ENCODE measurements at places on chromosomes 12 and 14.

DNA sequence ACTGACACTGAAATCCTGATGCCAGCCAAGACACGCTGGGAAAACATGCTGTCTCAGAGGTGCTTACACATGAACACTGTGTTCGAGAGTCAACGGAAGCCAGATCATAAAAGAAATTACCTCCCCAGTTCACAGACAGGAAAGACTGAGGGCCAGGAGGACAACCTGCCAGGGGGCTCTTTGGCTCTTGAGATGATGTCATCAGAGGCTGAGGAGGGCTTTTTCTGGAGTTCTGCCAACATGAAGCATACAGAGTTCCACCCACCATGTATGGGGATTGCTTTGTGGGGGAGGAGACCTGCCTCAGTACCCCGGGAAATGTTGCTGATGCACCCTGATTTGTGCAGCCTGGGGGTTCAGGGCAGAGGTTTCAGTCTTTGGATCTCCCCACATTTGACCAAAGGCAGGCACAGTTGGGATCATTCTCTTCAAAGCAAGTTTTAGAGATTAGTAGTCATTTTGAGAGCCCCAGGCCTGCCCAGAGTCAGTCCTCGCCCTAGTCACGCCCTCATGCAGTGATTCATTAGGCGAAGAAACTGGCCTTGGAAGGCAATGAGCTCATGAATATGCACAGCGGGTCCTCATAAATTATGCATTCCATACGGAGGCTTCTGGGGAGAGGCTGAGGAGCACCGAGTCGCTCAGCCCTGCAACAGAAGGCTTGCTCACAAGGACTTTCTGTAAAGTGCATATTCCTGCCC, 34.9 kb upstream of the EML1 start:
- DNase-seq: no peak

DNA sequence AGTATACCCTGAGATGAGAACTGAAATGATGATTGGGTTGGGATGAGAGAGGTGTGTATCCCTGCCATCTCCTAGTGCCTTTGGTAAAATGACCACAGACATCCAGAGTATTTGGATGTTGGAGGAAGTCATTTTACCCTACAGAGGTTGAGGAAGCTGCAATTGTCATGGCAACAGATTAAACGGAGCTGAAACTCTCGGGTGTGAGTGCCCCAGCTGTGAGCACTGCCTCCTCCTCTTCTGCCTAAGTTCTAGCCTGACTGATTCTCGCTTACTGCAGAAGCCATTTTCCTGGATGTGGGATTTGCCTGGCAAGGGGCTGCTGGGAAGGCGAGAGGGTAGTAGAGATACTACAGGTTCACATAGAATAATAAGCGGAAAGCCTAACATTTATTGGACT, 10.3 kb upstream of the PPP4R4 start:
- DNase-seq: no peak

DNA sequence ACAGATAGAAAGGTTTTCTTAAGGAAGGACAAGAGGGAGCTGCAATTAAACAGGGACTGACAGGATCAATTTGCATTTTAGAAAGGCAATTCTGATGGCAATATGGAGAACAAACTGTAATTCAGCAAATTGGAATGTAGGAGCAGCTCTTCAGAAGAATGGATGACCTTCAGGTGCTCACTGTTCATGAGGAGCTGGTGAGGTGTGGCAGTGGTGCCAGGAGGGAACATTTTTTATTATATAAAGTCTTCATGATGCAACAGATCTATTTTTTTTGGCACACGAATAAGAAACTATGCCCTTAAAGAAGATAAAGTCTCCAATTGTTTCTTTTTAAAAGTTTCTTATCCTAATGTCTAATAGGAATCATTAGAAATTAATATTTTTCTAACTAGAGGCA, 151.7 kb downstream of the SLC38A4 start:
- no peak for DNase-seq

- DNase-seq: no peak
Observed at GRCh38 chr12:31967539-31967938, 8.3 kb downstream of the RESF1 start.

GRCh38 chr14:33118668-33119067, 180.0 kb downstream of the NPAS3 start:
- peak; percentile 71 for DNase-seq

DNA sequence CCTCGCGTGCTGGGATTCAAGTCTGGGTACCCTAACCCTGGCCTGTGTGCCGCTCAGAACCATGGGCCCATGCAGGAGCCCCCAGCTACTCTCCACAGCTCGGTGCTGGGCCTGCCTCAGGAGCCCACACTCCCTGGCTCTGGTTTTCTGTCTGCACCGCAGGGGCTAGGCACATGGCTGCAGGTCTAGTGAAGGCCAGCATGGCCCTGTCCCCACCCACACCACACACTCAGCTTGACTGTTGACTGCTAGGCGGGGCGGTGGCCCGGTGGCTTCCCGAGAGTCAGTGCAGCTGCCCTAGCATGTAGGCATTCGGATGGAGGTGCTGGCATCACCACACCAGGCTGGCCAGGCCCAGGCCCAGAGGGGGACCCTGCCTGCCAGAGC, 7.9 kb downstream of the INF2 start:
- DNase-seq: no peak

DNA sequence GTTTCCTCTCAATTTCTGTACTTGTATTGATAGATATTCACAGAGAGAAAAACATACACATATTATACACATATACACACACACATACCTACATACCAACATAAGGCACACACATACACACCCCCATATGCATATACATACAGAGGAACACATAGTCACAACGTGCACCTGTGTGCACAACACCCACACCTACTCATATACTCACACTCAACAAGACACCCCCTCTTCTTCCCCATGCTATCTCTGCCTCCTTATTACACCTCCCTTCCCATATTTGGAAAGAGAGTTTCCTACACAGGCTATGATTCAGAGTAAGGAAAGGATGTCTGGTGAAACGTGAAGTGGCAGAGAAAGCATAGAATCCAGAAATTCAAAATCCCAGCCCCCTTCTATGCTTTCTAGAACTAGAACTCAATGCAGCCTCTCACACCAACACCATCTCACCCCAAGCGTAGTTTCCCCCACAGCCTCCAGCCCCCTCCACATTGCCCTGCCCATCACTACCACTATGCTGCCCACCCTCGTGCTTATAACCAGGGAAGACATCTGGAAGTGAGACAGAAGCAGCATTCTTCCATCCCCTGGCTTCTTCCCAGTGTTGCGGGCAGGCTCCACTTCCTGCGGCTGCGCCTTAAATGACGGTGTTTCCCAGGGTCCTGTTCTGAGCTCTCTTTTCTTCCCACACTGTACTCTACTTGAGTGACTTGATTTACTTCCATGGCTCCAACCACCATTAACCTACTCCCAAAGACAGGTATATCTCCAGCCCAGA, 2.4 kb downstream of the RNASE8 start:
- DNase-seq: no peak

- no peak for DNase-seq
Observed at GRCh38 chr12:113594967-113595366, 123.3 kb upstream of the LHX5 start.

DNA sequence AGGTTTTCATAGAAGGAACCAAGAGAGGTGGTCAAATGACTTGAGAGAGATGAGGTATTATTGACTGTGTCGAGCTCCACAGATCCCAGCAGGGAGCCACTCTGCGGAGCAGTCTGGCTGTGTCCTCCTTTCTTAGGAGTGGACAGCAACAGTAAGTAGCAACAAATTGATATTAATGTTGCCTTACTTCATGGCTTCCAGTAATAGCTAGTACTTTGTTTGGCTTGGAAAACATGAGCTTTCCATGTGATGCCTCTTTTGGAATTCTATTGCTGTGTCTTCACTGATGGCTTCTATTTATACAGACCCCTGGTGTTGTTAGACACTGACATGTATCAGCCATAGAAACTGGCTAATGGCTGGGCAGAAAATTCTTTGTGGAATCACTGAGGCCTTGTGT, 531.2 kb upstream of the CCDC196 start:
- DNase-seq: no peak

DNA sequence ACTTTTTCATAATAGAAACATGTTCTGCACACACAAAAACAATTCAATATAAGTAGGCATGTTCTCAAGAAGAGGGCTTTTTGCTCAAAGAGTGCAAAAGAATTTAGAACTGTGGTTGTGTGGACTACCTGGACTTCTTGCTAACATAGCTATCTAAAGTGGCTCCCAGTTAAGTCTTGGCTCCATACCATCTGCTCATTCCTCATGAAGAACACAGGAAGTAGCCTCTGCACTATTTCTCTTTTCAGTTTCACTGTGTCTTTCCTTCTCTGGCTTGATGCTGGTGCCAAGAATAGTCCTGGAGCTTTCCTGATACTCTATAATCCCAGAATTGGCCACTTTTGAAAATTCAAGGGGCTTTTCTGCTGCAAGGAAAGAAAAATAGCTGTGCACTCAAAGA, 127.4 kb downstream of the CCER1 start:
- DNase-seq: no peak

GRCh38 chr14:68341411-68342212, 451.3 kb downstream of the ZFP36L1 start:
- no peak for DNase-seq

- no peak for DNase-seq
Observed at GRCh38 chr12:68630050-68630449, 19.4 kb downstream of the RAP1B start.

- no peak for DNase-seq
Observed at GRCh38 chr12:96497855-96498254, 8.5 kb downstream of the CFAP54 start.

- no peak for DNase-seq
Observed at GRCh38 chr14:89477391-89477790, 60.4 kb upstream of the FOXN3 start.

GRCh38 chr14:94306047-94306978, 13.2 kb upstream of the SERPINA10 start:
- DNase-seq: no peak

- no peak for DNase-seq
Observed at GRCh38 chr12:15532364-15532977, 210.2 kb downstream of the PTPRO start.

GRCh38 chr12:108356835-108357806, 18.0 kb upstream of the CMKLR1 start:
- no peak for DNase-seq

DNA sequence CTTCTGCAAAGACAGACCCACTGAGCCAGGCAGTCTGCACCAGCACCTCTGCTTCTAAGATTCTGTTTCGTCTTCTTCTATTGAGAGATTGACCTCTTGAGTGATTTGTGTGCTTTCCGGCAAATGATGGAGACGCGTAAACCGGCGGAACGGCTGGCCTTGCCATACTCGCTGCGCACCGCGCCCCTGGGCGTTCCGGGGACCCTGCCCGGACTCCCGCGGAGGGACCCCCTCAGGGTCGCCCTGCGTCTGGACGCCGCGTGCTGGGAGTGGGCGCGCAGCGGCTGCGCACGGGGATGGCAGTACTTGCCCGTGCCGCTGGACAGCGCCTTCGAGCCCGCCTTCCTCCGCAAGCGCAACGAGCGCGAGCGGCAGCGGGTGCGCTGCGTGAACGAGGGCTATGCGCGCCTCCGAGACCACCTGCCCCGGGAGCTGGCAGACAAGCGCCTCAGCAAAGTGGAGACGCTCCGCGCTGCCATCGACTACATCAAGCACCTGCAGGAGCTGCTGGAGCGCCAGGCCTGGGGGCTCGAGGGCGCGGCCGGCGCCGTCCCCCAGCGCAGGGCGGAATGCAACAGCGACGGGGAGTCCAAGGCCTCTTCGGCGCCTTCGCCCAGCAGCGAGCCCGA, 703 bp downstream of the ASCL4 start:
- no peak for DNase-seq

DNA sequence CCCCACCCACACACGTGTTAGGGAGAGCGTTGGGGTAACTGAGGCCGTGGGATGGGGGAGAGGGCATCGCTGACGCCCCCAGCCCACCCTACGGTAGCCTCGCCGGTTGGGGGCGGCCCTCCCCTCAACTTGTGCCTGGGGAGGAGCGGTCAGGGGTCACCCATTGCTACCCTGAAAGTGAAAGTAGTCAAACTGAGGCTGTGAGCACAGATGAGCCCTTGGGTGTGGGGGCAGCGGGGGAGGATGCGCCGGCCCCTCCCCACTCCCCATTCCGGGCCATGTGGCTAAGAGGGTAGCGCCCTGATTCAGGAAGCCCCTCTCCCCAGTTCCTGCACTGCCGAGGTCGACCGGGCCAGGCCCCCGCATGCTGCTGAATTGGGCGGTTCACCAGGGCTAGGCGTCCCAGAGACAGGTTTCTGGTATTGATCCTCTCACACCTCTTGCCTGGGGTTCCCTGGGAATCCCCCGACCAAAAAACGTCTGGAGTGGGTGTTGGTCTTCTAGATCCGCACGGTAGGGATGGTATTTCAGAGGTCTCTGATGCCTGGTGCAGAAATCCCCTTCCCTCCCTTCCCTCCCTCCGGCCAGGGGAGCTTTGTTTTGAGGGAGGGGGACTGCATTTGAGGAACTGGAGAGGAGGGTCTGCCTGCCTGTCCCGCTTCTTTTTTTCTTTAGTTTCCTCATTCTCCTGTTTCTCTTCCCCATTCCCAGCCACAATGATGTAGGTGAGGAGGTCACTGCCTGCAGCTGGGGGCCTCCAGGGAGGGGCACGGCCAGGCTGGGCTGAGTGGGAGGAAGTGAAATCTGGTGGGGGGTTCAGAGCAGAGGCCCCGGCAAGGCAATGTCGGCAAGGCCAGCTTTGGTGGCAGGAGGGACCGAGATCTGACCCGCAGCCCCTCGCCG, 1.0 kb downstream of the SH2B3 start:
- DNase-seq: no peak

DNA sequence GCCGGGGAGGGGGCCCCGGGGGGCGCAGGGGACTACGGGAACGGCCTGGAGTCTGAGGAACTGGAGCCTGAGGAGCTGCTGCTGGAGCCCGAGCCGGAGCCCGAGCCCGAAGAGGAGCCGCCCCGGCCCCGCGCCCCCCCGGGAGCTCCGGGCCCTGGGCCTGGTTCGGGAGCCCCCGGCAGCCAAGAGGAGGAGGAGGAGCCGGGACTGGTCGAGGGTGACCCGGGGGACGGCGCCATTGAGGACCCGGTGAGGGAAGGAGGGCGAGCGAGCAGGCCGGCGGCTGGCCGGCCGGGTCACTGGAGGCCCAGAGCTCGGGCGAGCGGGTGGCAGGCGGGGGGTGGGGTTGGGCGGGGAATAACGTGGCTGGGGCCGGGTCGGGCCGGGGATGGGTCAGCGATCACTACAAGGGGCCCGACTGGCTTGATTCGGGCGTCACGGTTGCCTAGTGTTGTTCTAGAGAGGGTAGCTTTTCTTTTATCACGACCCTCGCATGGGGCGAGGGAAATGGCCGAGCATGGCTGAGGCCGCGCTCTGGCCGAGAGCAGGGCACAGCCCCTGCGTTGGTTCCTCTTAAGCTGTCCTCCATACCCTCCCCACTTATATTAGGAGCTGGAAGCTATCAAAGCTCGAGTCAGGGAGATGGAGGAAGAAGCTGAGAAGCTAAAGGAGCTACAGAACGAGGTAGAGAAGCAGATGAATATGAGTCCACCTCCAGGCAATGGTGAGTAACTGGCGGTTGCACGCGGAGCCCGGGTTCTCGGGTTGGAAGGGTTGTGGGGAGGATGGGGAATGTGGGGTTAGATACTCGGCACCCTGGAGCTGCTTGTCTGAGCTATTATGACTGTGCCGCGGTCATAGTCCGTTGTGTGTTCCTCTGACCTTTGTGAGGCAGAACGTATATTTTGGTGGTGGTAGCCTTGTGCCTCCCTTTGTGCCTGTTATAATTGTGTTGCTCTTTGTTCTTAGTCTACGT, 603 bp downstream of the PABPN1 start:
- peak; percentile 79 for DNase-seq

GRCh38 chr14:102258136-102258535, 46.8 kb downstream of the MOK start:
- no peak for DNase-seq

- DNase-seq: no peak
Observed at GRCh38 chr14:28483506-28483905, 283.1 kb upstream of the FOXG1 start.
